Mucosa of gallbladder (tissue), 1 donor: ENCODE measurements at places on chromosomes 5 and 9. TPM values are rescaled to one million over a fixed set of nuclear protein-coding genes. Genes with fewer than 3 reads are reported as not detected.

DNA sequence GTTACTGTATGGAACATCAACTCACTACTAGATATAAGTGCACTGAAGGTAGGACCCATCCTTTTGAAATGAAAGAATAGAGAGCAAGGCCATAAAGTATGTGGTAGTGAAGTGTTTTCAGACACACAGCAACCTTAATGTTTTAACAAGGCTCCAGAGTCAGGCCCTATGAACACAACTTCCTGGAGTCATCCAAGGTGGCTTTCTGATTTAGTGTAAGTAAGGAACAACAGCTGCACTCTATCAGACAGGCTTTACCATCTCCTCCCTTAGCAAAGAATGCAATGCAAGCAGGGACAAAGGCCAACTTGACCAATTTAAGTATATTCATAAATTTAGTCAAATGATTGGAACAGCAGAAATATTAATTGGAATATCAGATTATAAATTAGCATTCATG is 90.1 kb downstream of the MPDZ start:
- no peak for DNase-seq

GRCh38 chr9:31185831-31186230 is 1198.6 kb upstream of the ACO1 start:
- DNase-seq, result no peak

The PLAC8L1 gene
- total RNA-seq, result not detected

The IL4 gene
- total RNA-seq, result not detected

The PTGR1 gene
- total RNA-seq, result 276 TPM
